ENCODE measurements at places on chromosomes 2 and 18. TPM values are rescaled to one million over a fixed set of nuclear protein-coding genes. Genes with fewer than 3 reads are reported as not detected.
A peak's percentile ranks its signal among the peaks of the same experiment; 100 is the strongest.

DNA sequence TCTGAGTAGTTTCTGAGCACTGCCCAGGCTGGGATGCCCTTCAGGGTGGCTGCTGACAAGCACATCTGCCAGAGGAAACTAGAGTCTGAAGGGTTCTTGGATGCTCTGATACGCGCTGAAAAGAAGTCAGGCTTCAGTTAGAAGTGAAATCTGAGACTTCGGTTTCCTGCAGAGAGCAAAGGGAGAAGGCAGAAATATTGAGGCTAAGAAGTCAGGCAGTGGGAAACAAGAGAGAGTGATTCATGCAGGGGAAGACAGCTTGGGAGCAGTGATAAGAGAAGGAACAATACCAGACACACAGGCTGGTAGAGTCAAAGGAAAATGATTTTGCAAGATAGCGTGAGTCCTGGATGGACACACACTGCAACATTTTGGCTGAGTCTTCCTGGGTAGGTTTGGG, 51.0 kb upstream of the BOD1L2 start:
- DNase-seq = no peak

DNA sequence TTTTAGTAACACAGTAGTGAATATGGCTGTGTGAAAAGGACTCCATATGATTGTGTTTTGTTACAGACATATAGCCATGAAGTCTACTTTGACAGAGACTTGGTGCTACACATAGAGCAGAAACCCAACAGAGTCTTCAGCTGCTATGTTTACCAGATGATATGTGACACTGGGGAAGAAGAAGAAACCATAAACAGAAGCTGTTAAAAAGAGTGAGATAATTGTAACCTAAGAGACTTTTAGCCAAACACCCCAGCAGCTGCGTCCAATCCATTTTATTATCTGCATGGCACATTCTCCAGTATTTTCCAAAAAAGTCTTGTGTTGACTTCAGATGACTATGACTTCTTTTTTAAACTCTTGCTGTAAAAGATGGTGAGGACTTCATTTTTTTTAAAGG, 41.4 kb upstream of the CYBRD1 start:
- no peak for DNase-seq

GRCh38 chr2:28322051-28322450, 70.6 kb upstream of the FOSL2 start:
- DNase-seq = no peak

DNA sequence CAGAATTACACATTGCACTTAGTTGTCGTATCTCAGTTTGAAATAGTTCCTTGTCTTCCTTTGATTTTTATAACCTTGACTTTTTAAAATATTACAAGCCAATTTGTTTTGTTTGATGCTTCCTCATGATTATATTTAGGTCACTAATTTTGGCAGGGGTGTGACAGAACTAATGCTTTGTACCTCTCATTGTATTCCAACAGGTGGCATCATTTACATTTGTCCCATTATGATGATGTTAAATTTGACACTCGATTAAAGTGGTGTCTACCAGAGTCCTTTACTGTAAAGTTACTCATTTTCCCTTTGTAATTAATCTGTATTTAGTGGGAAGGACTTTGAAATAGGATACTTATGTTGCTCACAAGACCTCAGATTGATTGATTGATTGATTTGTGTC, 21.5 kb upstream of the MFSD2B start:
- peak; percentile 6 for DNase-seq

DNA sequence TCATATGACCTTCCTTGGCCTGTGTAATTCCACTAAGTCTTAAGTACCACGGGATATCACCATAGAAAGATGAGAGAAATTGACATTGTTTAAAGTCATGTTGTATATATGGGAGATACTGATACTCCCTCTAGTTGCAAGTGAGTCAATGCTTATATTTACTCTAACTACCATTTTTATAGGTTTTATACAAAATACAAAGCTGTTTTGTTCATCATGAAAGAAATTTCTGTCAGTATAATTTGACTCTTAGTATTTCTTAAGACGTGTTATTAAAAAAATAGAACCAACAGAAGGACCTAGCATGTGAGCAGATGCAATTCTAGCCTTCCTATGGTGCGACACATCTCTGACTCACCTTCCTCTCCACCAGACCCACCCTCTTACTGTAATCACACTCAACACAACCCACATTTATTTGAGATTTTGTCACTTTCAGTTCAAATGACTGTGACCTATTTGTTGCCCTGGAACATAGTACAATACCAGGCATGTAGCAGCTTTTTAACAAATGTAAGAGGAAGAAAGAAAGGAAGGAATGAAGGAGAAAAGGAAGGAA, 453.1 kb downstream of the CMPK2 start:
- no peak for DNase-seq

DNA sequence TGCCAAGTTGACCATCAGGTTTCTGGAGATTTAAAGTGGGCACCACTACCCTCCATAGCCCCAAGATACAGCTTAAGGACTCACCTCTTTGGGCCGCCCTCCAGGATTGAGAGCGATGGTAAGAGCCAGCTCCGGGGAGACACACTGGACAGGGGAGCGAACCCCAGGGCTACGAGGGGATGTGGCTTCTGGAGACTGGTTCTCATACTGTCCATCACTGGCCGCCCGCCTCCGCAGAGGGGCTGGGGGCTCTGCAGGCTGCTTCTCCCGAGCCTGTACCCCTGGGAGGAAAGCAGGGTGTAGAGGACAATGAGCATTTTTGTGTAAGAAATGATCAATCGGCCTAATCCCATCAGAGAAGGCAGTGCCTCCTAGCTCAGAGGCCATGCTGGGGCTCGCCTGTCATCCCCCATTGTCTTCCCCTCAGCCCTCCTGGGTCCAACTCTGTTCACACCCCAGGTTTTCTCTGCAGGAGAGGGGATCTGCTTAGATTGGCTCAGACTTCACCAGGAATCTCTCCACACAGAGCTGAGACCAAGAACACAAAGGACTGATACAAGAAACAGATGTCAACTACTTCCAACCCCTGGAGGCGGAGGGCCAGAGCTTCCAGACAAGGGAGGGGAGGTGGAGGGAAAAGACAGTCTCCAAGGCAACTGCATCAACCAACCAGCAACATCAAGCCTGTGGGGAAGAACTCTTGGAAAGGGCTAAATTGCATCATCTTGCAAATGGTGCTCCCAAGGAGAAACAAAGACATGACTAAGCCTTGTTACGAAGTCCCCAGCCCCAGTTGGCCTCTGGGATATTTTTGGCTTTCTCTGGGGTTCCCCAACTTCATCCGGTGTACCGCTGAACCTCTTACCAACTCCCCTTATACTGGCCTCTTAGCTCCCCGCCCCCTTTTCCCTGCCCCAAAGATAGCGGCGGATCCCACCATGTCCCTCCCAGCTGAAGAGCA, 166.6 kb downstream of the TNS1 start:
- peak; percentile 26 for DNase-seq

GRCh38 chr2:101569886-101570520, 95.1 kb upstream of the RFX8 start:
- no peak for DNase-seq

DNA sequence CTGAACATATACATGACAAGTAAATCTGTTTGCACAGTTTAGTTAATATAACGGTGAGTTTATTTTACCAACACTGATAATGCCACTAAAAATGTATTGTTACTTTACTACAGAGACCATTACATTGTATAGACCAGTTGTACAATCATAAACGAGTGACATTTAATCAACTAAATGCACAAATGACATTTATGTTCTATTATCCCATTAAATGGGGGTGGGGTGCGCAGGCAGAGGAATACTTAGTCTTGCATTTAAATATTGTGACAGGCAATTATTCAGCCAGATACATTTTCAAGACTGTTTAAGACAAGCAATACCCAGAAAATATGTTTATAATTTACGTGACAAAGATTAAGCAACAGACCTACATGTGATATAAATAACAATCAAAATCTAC, 72.0 kb upstream of the CHAC2 start:
- DNase-seq = no peak

TCF7L1 gene
- total RNA-seq = 26.4 TPM

UGT1A10 gene
- not detected for total RNA-seq

CHPF gene
- 114 TPM for total RNA-seq

Data from mammary epithelial cell (primary cell).